ENCODE measurements at places on chromosomes 5 and 9. TPM values are rescaled to one million over a fixed set of nuclear protein-coding genes. Genes with fewer than 3 reads are reported as not detected.

GRCh38 chr9:95499847-95500246 is 16.9 kb downstream of the PTCH1 start:
- no peak overlapping the region for H3K4me3 ChIP-seq
- H3K36me3 ChIP-seq: no peaks in the 10 kb centered on the region
- H3K27ac ChIP-seq: no peak overlapping the region
- H3K27me3 ChIP-seq: no peaks in the 10 kb centered on the region
- DNase-seq: no peak

- no peaks in the 10 kb centered on the region for H3K4me1 ChIP-seq
- H3K4me3 ChIP-seq: no peak overlapping the region
- H3K36me3 ChIP-seq: no peaks in the 10 kb centered on the region
- no peak for DNase-seq
- H3K27me3 ChIP-seq: peaks cover 66% of the 10 kb centered on the region
- no peak overlapping the region for H3K27ac ChIP-seq
Measured at GRCh38 chr9:133528001-133528875, 3.5 kb upstream of the MYMK start.

The LPAR1 gene
- 31.9 TPM for polyA plus RNA-seq

The PCDHA9 gene
- 0.01 TPM for polyA plus RNA-seq

Measured in keratinocyte (primary cell).